Activated naive CD4-positive, alpha-beta T cell treated with anti-CD3 and anti-CD28 coated beads for 36 hours (primary cell): ENCODE measurements at places on chromosomes 4 and X.

DNA sequence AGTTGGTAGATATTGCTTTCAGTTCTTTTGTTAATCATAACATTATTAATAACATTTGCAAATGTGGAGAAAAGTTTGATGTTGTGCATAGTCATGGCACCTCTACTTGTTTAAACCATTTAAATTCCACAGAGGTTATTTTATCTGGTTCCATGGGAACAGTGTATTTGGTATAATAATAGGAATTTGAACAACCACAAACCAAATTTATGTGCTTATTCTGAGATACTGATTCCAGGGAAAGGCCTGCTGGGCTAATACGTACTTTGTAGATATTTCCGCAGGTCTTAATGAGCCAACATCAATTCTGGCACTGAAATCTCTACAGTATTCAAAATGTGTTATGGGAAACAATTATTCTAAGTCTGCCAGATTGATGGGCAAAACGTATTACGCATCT, 319.0 kb downstream of the DKK2 start:
- no peak for DNase-seq

- DNase-seq, result no peak
Observed at GRCh38 chr4:11312389-11312788, 116.3 kb downstream of the HS3ST1 start.

- no peak for DNase-seq
Observed at GRCh38 chr4:110292994-110293744, 94.8 kb upstream of the ELOVL6 start.

- no peak for DNase-seq
Observed at GRCh38 chr4:25032126-25032525, 1.4 kb upstream of the LGI2 start.

GRCh38 chr4:3765271-3766035, 732 bp upstream of the ADRA2C start:
- no peak for DNase-seq

GRCh38 chrX:13808865-13809264, 8.0 kb downstream of the GPM6B start:
- DNase-seq, result no peak

DNA sequence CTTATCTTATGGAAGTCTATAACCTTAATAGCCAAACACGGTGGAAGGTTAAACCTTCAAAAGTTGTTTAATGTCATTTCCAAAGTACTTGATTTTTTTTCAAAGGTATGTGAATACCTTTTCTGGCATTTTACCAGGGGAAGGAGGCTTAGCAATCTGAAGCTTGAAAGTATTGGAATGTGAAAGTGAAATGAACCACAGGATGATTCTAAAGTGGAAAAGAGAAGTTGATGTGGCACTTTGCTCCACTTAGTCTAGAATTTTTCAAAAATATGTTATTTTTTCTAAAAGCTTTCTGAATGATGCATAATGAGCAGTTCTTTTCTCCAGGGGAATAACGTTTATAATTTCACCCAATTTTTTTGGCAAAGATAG, 19.2 kb downstream of the PI4K2B start:
- no peak for DNase-seq

- no peak for DNase-seq
Observed at GRCh38 chr4:10664408-10664807, 20.2 kb downstream of the CLNK start.

- DNase-seq, result no peak
Observed at GRCh38 chrX:150602296-150602695, 33.9 kb downstream of the MTM1 start.

DNA sequence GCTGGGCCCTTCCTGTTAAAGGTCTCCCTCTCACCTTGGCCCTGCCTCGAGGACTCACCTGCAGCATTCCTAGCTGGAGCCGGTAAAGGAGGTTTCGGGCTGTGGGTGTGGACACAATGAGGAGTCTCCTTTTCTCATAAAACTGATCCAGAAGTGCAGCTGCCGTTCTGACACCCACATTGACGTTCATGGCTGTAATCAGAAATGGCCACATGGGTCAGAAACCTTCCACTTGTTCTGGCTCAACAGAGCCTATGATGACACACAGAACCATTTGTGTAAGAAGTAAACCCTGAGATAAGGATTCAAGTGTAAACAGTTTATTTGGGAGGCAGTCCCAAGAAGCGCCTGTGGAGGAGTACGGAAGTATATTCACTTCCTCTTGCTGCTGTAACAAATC, 63.8 kb downstream of the SRPX start:
- no peak for DNase-seq

GRCh38 chrX:65578346-65578745, 43.8 kb upstream of the LAS1L start:
- no peak for DNase-seq

DNA sequence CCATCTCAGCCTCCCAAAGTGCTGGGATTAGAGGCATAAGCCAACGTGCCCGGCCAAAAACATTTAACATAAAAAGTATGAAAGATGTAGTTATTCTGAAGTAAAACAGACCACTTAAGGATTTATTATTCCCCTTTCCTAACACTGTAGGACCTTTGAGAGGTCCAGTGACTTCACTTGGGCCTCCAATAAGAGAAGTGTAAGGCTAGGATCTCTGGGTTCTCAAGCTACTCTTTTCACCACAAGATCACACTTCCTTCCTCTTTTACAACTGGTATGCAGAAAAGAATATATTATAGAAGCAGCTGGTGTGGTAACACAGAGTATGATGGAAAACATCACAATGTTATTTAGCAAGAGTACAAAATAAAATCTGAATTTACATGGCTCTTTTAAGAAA, 30.2 kb upstream of the CCNG2 start:
- DNase-seq, result no peak

GRCh38 chr4:168648929-168649328, 152.1 kb downstream of the PALLD start:
- no peak for DNase-seq

DNA sequence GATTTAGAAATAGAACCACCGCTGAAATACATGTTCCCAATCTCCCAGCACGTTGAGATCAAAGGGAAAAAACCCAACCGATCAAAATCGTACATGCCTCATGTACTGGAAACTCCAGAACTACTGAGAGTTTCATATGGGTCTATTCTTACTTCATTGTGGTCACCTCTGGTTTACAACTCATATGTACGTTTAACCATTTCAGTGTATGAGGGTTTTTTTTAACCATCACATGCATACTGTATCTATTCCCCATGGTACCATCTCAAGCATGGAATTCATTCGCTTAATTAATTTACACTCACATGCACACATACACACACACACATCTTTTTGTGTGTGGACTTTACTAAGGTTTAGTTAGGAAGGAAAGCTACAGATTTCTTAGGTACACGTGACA, 46.0 kb upstream of the CLNK start:
- DNase-seq, result no peak

DNA sequence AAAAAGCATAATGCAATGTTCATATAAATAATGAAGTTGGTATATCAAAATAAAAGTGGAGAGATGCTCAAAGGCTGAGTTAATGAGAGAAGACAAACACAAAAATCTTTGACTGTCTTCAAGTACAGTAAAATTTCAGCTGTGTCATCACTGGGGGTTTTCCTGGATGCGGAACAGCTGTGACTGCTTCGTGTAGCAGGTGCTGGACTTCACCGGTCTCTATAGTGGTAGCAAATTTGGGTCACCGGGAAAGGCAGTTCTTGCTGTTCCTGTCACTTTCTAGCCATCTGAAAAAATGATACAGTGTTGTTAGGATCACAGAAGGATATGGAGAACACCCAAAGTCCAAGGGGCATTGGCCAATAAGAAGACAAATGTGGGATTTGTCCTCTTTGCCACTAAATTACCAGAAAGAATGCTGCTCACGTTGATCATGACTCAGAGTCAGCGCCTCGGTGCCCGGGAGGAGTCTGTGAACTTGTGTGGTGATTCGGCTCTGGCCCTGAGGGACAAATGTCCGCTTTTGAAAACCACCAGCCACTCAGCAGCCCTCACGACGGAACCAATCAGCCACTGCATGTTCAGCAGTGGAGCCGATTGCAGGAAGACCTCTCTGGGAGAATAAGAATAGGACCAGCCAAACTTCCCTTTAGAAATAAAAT, 230.1 kb upstream of the FAT1 start:
- DNase-seq, result no peak

DNA sequence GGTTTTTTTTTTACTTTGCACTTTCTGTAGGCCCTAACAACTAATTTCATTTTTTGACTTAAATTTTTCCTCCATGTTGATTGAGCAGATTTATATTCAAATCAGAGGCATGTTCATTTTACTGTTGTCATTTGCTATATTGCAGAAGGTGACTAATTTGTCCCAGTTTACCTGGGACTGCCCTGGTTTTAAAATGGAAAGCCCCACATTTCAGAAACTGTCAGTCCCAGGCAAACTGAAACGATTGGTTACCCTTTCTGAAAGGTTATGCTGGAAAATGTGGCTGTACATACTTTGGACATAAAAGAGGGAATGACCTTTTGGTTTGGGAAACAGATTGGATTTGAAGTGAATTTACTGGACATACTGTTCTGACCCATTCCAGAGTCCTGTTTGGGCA, 160.0 kb downstream of the SPCS3 start:
- no peak for DNase-seq

- no peak for DNase-seq
Observed at GRCh38 chrX:103674531-103675454, 11.7 kb downstream of the MORF4L2 start.

DNA sequence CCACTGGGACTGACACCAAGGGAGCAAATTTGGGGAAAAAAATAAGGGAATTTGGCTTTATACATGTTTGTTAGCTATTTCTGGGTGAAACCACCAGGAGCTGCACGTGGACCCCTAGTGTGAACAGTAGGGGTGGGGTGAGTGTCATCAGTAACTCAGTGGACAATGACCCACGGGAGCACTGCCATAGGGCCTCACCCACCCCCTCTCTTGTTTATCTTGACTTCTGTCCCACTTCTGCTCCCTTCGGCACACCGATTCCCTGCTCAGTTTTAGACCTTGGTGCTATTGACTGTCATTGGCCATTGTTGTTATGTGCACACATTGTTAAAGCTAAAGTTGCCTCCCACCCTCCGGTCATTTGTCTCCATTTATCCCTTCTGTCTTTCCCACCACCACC, 9.0 kb downstream of the ACOX3 start:
- no peak for DNase-seq

GRCh38 chrX:50736656-50737055, 77.3 kb downstream of the SHROOM4 start:
- DNase-seq, result no peak

GRCh38 chrX:45142185-45142584, 58.5 kb downstream of the DIPK2B start:
- DNase-seq, result no peak

DNA sequence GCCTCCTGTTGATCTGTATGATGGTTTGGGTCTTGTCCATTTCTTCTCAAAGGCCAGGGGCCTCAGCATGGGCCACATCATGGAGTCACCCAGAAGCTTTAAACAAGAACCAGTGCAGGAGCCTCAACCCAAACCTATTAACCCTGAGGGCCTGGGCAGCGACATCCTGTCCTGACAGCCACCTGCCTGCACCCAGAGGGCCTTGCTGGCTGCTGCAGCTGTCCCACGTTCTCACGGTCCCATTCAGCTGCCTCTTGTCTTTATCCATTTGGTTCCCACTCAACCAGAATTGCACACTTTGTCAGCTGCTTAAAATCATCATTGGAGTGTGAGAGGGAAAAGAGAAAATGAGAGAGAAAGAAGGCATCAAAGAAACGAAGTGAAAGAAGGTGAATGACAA, 21.6 kb downstream of the C4orf50 start:
- no peak for DNase-seq

DNA sequence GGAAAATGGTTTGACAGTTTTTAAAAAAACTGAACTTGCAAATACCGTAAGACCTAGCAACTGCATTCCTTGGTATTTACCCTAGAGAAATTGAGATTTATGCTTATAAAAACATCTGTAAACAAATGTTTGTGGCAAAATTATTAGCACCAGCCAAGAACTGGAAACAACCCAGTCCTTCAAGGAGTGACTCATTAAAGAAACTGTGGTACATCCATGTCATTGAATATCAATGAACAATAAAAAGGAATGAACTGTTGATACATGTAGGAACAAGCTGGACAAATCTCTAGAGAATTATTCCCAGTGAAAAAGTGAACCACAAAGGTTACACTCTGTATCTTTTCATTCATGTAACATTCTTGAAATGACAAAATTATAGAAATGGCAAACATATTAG, 240.2 kb upstream of the ADAMTS3 start:
- DNase-seq, result no peak

DNA sequence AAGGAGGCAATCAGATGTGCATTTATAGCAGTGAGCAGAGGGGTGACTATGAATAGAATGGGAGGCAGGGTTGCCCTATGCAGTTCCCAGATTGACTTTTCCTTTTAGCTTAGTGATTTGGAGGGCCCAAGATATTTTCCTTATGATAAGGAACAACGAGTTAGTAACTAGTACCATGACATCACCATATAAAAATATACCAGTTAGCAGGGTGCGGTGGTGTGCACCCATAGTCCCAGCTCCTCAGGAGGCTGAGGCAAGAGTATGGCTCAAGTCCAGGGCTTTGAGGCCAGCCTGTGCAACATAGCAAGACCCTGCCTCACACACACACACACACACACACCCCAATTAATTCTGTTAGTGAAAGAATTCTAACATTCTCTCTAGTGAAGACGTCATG, 53.0 kb downstream of the IL13RA2 start:
- no peak for DNase-seq

DNA sequence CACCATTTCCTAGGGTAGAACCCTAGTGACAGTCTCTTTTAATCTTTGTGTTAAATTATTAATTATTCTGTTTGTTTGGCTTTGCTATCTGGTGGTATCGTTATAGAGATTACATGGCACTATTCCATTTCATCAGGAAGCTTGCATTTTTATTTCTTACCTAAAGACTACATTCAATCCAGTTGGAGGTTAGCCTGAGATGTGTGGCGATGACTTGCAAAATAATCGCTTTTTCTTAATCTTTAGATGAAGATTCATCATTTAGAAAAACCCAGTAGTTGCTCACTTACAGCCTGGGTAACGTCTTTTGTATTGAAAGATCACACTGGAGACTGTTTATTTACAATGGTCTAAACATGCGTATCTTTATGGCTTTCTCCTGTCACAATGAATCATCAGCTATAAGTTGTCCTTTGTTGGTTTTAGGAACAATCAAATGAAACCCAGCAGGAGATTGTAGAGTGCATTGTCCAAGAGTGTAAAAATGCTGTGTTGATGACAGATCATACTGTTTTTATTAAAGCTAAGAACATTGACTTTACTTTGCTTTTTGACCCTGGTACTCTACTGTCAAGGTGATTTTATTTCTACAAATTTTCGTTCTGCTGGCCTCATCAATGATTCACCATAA, 281.7 kb upstream of the PITX2 start:
- no peak for DNase-seq

DNA sequence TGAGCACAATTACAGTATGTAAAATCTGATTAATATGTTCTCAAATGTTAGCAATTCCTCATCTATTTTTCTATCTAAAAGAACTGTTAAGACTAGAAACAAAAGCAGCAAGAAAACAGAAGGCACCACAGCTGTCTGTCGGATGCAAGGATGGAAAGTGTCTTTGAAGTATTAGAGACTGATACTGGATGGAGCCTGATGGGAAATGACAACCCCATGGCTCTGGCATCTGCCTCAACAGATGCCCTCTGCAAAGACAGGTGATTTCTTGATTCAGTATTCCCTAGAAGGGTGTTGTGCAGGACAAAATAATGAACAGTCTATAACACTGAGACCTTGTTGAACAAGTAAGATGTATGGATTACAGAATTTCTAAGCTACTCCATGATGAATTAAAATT, 19.7 kb downstream of the LRCH2 start:
- DNase-seq, result no peak
